NCI-H69 (cell line): ENCODE measurements at places on chromosomes 1 and 21.

DNA sequence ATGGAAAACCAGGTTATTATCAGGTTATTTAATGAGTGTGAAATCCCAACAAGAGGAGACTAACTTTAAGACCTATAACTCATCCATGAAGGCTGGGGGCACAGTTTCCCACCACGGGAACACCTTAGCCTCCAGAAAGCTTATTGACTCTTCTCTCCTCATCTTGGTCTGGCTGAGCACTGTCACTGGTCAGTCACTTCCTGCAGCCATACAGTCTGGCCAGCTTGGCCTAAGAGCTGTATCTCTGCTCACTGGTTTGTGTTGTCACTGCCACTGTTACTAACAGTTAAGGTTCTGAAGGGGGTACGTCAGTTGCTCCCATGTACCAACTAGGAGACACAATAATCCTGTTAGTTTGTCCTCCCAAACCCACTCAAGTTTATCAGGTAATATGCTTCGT, 16.7 kb upstream of the DDAH1 start:
- DNase-seq: no peak

DNA sequence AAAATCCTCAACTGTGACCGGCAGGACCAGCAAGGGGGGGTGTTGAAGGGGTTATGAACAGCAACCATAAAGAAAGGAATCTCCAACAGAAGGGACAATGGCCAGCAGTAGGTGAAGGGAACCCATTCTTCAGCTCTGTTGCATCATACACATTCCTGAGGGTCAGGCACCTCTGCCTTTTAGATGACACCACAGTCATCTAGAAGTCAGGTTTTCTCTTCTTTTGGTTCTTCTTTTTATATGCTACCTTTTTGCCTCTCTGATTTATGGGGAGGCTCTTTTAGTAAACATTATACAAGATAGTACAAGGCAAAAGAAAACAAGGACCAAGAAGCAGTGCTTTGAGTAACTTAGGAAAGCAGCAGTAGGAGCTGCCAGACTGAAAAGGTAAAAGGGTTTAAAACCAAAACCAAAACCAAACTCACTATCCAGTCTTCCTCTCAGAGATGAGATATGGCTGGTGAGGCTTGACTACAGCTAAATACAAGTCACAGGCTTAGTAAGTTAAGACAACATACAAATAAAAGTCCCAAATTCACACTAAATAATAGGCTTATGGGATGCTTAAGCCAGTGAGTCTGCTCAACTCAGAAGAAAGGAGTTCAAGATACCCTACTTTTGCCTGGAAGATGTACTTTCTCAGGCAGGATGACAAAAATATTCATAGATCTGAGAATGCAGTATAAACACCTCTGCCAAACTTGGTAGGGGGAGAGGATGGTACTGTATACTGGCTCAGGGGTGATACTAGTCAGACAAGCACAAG, 4.1 kb downstream of the TEX38 start:
- no peak for DNase-seq

- DNase-seq: no peak
Measured at GRCh38 chr1:240612811-240613210, 856 bp upstream of the GREM2 start.

DNA sequence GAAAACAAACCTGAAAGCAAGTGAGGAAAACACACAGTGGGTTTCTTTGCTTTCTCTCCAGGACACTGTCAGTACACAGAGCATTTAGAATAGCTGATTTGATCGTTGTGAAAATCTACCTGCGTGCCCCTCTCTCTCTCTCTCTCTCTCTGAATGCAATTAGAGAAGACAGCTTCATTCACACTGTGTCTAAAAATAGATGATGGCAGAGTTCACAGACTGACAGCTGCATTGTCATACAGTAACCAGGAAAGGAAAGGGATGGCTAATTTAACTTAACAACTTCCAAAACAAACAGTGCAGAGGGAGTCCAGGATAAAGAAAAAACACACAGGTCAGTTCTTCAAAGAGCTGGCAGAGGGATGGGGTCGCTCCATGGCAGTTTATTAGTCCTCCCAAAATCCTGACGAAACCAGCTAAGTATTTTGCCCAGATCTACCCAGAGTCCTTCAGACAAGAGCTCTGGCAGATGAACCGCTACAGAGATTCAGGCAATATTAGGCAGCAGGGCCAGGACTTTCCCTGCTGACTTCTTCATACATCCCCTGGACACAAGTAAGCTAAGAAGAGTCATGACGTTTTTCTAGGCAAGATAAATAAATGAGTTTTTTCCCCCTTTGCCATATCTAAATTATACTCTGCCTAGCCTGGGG, 58.9 kb downstream of the WLS start:
- peak; percentile 83 for DNase-seq

DNA sequence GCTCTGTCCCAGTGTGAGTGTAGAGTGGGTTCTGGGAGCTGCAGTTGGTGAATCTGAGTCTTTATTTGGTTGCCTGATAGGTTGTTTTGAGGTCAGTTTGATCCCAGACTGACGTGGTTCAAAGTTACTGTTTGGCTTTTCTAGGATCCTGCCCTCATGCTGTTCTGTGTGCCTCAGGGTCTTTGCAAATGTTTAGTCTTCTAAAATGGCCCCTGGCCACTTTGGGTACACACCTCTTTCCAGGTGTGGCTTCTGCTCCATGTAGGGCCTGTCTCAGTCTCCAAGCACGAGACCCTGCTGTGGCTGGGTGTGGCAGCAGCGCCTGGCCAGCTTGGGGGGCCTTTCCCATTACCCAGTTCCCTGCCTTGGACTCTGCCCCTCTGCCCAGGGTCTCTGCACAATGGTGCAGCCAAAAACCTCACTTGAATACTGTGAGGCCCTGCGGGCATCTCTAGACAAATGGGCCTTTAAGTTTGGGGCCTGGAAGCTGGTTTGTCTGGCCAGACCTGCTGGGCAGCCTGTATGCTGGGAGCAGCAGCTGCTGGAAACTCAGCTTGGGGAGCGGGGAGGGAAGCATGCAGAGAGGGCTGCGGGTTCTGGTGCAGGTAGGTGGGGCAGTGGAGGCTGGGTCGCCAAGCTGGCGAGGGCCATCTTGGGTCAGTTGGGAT, 5.6 kb downstream of the PTPRF start:
- peak; percentile 56 for DNase-seq

- no peak for DNase-seq
Measured at GRCh38 chr1:113493533-113493932, 103.2 kb downstream of the MAGI3 start.

- DNase-seq: peak; percentile 37
Measured at GRCh38 chr21:33650230-33650629, 7.9 kb downstream of the ITSN1 start.
